ENCODE measurements at places on chromosomes 16 and 17.
A peak's percentile ranks its signal among the peaks of the same experiment; 100 is the strongest.

DNA sequence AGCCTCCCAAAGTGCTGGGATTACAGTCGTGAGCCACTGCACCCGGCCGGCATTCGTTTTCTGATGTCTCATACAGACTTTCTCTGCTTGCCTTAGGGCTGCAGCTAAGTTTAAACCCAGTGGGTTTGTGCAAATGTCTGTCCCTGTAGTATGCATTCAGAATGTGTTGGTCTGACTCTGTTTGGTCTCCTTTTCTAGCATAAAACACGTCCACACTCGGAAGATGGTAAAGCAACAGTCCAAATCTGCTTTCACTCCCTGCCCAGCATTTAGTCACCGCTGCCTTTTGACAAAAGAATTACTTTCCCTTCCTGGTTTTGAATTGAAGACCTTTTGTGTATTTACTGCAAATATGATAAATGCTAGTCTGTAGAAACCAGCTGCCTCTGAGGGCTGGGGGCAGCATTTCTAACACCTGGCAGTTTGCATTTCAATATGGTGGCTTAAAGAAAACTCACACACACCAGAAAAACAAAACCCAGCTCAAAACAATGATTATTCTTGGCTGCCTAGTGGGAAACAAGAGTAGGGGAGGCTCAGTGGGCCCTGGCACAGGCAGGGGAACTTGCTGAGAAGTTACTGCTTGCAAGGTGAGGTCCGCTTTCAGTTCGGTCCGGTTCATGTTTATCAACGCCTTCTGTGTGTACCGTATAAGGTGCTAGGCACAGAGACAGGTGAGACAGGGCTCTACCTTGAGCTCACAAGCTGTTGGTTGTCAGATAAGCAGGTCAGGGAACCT, 56.9 kb downstream of the MSI2 start:
- no peak for DNase-seq

DNA sequence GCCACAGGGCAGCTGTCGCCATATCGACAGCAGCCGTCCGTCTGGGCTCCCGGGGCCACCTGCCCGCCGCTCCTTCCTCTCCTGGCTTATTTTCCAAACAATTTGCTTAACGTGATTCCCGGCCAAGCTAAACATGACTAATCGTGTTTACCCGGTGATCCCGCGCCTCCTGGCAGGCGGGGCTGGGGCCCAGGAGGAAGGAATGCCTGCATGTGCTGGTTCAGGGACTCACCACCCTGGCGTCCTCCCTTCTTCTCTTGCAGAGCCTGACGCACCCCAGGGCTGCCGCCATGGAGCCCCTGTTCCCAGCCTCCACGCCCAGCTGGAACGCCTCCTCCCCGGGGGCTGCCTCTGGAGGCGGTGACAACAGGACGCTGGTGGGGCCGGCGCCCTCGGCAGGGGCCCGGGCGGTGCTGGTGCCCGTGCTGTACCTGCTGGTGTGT, 6.1 kb downstream of the SSTR5 start:
- DNase-seq, result no peak

DNA sequence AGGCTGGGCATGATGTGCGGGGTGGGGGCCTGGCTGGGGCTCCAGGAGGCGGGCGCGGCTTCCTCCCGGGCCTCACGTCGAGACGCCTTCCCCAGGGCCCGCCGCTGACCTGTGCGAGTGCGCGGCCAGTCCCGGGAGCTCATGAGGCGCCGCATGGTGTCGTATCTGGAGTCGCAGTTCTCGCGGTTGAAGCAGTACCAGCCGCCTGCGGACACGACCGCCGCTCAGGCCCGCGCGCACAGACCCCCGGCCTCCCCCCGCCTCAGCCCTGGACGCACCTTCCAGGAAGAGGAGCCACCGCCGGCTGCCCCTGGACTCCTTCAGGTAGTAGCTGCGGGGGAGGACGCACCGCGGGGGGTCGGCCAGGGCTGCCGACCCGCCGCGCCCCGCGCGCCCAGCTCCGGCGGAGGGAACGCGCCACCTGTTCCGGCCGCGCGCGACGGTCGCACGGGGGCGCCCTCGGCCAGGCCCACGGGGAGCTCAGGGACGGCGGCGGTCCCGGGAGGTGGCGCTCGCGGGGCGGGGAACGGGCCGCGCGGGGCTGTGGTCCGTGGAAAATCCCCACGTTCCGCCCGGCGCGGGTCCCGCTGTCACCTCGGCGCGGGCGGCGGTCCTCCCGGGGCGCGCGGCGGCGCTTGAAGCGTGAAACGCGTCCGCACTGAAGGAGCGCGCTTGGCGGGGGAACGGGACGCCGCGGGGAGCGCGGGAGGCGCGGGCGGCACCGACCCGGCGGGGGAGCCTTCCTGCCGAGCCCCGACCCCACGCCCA, 1.4 kb downstream of the NOTUM start:
- DNase-seq, result peak; percentile 75

DNA sequence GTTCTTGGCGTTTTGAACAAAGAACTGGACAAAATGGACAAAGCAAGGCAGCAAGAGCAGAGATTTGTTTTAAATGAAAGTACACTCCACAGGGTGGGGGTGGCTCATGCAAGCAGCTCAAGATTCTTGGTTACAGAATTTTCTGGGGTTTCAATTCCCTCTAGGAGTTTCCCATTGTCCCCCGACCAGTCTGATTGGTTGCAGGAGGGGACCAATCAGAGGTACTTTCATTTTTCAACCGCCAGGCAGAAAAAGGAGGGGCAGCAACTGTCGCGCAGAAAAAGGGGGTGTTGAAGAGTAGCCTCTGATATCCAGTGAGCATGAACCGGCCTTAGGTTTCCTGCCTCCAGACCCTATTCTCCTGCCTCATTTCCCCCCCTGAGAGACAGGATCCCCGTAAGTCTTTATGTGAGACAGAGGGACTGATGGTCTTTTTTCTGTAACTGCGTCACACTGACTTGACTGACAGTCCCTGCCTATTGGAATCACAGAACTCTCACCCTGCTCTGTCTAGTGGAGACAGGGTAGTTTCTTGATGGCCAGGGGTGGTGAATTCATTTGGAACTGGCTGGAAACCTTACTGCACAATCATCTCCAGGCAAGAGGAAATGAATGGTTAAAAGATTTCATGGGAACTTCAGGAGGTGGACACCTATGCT, 59.4 kb upstream of the ALOX12 start:
- peak; percentile 18 for DNase-seq

DNA sequence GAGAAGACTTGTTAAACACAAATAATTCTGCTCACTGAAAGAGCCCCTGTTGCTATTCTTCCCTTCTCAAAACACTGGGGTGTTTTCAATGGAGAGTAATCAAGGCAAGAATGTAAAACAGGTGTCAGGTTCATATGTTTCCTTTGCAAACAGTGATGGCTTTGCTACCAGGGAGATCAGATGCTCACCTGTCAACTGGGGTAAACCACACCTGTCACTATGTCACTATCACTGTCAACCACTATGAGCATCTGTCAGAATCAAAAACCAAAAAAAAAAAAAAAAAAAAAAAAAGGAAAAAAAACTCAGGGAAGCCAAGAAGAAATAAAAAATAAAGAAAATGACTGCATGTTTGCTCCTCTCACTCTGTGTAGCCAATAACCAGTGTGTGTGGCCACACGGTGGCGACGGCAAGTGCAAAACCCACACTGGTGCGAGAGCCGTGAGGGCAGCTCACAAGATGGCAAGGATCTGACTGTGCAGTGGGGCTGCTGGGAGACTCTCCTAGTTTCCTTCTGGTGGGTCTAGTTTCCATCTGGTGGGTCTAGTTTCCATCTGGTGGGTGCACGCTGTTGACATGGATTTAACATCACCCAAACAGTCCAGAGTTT, 22.7 kb downstream of the USP22 start:
- no peak for DNase-seq

DNA sequence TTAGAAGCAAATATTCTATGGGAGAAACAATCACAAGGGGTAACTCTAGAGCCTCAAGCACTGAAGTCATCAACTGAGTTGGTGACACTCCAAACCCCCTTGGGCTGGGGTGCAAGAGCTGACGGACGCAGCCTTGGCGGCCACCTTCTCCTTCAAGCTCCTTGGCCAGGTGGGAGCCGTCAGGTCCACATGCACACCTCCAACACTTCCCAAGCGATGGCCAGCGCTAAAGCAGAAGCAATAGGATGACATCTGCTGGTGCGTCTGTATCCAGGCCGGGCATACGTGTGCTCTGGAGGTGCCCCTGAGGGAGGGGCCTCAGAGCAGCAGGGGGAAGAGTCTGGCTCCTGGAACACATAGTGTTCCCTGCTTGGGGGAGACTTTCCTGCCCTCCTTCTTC, 12.2 kb upstream of the FOXJ1 start:
- no peak for DNase-seq

DNA sequence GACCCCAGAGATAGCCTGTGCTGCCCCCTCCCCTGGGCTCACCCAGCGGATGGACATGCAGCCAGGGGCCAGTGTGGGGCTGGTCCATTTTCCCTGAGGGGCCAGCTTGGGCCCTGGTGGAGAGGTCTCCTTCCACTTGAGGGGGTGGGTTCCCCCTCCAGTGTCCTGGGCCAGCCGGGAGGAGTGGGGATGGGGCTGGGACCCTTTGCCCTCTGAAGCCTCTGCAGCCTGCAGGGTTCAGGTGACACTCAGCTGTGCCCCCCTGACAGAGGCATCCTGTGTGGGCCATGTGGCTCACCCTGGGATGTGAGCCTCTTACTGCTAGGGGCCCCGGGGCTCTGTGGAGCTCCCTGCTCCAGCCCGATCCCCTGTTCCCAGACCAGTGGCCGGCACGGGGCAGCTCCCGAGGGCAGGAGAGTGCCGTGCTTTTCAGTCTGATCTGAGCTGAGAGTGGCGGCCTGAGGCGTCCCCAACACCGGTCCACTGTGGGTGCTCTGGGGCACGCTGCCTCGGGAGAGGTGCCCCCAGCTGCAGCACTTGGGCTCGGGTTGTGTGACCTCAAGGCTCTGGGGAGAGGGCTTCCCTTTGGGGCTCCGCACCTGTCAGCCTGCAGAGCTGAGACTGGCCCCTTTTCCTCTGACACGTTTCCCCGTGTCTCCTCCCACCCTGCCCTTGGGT, 439 bp upstream of the GNG13 start:
- DNase-seq, result no peak

DNA sequence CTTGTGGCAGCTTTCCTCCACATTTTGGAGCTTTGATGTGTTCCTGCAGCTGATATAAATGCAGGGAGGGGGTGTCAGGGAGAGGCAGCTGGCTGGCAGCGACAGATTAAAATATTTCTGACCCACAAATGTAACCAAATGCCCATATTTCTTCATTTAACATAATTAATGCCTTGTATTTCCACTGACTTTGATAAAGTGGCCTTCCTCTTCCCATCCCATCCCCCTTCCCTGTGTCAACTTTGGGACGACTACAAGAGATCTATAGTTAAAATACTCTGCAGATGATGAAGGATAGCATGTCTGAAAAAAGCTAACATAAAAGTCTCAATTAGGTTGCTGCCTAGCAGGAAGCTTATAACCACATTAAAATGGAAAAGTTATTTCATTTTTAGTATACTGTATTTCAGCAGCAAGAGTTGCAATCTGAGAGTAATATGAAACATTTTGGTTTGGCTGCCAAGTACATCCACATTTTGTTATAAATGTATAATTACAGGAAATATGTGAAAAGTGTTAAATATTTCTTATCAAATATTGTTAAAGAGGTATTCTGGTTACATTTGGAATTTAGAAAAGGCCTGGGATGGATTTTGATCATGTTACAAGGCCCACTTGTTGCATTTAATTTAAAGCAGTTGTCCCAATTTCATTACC, 238.7 kb upstream of the TBX2 start:
- DNase-seq, result no peak

DNA sequence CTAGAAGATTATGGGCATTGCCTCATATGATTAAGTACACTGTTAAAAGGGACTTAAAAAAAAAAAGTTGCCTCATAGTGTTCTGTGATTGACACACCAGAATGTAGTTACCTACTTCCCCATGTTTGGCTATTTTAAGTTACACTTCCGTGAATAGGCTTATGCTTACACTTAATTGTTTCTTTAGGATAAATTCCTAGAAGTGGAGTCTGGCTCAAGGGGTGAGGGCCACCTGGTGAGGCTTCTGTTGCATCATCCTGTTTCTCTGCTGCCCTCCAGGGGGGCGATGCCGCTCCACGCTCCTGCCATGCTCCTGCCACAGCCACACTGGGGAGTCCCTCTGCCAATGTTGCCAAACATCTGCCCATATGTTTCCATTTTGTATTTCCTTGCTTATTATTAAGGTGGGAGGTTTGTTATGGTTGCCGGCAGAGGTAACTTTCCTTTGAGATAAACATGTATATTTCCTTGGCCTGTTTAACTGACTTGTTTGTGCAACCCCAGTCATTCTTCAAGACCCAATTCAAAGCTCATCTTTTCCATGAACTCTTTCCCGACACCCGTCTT, 73.1 kb downstream of the KSR1 start:
- DNase-seq, result no peak

DNA sequence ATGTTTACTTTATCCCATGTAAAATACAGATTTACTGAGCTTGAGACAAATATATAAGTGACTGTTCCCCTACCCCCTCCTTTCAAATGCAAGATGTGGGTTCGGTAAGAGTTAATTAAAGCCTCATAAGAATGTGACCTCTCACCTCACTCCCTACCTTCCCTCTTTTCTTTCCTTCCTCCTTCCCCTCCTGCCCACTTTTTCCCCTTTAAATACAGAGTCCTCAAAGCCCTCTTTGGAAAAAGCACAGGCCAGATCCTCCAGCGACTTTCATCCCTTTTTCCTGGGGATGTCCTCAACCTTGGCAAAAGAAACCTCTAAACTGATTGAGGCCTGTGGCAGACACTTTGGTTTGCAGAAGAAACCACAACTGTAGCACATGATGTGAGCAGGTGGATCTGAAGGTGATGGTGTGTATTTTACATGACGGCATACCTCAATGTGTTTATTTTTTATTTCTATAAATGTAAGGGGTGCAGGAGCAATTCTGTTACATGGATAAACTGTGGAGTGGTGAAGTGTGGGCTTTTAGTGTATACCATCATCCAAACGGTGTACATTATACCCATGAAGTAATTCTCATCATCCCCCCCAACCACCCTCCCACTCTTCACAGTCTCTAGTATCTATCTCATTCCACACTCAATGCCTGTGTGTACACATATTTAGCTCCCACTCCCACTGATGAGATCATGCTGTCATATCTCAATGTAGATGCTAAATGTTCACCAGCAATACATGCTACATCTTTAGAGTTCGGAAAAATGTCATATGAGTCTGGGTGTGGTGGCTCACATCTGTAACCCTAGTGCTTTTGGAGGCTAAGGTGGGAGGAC, 77.7 kb downstream of the XYLT1 start:
- DNase-seq, result no peak

- no peak for DNase-seq
These were observed 156.4 kb downstream of the ZFHX3 start for GRCh38 chr16:72891291-72892227.

DNA sequence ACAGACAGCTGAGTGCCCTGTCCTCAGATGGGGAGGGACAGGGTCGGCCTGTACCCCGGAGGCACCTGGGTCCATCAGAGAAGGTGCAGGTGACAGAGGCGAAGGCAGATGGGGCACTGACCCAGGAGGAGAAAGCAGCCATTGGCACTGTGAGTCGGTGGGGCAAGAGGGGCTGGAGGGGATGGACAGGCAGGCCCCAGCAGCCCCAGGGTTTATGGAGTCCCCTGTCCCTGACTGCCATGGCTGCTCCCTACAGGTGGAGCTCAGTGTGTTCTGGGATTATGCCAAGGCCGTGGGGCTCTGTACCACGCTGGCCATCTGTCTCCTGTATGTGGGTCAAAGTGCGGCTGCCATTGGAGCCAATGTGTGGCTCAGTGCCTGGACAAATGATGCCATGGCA, 32.1 kb downstream of the ANKRD40 start:
- no peak for DNase-seq

Measured in hindlimb muscle (tissue), 1 donor.